ENCODE measurements at places on chromosomes 5 and 9.

GRCh38 chr5:20040901-20041300, 52.9 kb upstream of the CDH18 start:
- no peak for DNase-seq

GRCh38 chr5:77394064-77394715, 97.9 kb downstream of the WDR41 start:
- no peak for DNase-seq

- DNase-seq, result no peak
Observed at GRCh38 chr9:114310471-114311450, 12.1 kb upstream of the ORM1 start.

- DNase-seq, result no peak
Observed at GRCh38 chr9:110114859-110115201, 93.1 kb downstream of the C9orf152 start.

GRCh38 chr5:75736273-75736672, 19.0 kb upstream of the POC5 start:
- peak; percentile 50 for DNase-seq
